ENCODE measurements at places on chromosomes 2 and 18. TPM values are rescaled to one million over a fixed set of nuclear protein-coding genes. Genes with fewer than 3 reads are reported as not detected.

Gene MYCN
- total RNA-seq = not detected

Gene VWC2L
- not detected for total RNA-seq

Gene FHOD3
- total RNA-seq = 0.96 TPM

Gene EML6
- total RNA-seq = 9.0 TPM

Gene PDE1A
- 7.9 TPM for total RNA-seq

Gene CCDC74A
- 7.4 TPM for total RNA-seq

Gene STK17B
- 89.9 TPM for total RNA-seq

Gene DSG3
- not detected for total RNA-seq

Gene MARCO
- total RNA-seq = 29.0 TPM

Gene CPLX4
- not detected for total RNA-seq

Gene ANTXR1
- total RNA-seq = 43.0 TPM

DNA sequence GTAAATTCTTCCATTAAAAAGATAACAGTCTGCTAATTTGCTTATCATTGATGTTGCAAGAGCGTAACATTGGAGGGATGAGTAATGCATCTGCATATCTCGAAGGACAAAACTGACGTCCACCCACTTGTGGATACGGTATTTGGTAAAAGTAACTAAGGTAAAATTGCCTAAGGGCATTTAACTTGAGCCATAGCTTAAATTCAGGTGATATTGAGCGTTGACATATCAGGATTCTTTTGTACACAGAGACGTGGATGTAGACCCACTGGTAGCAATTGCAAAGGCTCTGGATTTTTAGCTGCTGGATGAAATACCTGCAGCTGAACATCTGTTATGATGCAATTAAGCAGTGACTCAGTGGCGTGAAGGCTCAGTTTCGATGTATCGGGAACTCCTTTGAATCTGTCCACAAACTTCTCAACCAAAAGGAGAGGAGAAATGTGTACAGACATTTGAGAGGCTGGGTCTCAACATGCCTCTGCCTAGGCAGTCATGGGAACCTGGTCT, 119.3 kb downstream of the SPTBN1 start:
- no peak for DNase-seq

DNA sequence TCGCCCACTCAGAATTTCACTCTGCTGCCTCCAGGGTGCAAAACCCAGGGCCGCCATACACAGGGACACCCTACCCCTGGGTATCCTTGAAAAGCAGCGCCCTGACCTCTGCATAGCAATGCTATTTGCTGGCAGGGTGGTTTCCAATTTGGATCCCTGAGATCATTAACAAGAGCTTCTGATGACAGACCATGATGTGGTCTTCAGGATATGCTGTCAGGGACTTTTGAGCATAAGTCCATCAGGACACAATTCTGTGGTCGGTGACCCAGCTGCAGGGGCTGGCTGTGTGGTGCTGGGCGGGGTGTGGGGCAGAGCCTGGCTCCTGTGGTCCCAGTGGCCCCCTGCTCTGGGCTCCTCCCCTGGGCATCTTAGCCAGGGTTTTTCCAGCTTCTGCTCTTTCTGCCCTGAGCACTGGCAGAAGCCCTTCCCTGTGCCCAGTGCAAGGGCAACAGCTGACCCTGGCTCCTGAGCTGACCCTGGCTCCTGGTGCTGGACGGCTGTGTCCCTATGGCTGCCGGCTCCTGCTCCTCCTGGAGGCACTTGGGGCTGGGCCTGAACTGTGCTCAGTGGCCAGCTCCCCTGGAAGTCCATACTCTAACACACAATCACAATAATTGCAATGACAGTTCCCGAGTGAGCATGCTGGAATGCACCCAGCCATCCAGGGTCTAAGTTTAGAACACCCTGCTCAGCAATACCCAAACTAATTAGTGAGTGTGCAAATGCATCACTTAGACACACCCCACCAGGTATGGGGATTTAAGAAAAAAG, 271.5 kb downstream of the HDAC4 start:
- no peak for DNase-seq

DNA sequence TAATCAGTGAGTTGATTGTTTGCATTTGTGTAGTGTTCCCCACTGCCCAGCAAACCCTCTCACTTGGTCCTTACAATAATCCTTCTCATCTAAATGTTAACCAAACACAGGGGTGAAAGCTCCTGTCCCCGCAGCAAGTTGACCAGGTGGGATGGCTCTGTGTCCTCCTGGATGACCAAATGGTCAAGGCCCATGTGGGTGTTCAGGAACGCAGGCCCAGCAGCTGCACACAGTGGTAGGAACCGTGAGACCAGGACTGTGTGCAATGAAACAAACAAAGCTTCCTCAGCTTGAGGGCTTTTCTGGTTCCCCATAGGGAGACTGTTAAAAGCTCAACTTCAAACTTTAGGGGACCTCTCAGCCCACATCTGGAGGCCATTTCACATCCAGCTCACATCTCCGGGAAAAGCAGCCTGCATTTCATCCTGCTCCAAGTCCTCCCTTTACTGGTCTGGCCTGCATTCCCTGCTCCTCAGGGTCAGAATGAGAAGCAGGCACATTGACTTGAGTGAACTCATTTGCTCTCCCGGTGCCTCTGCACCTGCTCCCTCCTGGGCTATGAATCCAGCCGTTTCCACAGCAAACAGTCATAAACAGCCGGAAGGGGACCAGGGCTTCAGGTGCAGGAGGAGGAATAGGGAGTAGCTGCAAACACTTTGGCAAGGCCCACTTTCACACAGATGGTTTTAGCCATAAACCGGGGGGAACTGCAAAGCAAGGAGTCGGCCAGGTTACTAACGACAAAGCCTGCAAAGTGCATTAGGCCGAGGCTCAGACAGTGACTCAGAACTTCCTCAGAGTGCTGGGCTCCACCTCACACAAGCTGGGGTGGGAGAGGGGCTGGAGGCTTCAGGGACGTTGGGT, 144.7 kb downstream of the CAPN13 start:
- no peak for DNase-seq

- no peak for DNase-seq
Observed at GRCh38 chr2:69582582-69583176, 60.9 kb downstream of the AAK1 start.

DNA sequence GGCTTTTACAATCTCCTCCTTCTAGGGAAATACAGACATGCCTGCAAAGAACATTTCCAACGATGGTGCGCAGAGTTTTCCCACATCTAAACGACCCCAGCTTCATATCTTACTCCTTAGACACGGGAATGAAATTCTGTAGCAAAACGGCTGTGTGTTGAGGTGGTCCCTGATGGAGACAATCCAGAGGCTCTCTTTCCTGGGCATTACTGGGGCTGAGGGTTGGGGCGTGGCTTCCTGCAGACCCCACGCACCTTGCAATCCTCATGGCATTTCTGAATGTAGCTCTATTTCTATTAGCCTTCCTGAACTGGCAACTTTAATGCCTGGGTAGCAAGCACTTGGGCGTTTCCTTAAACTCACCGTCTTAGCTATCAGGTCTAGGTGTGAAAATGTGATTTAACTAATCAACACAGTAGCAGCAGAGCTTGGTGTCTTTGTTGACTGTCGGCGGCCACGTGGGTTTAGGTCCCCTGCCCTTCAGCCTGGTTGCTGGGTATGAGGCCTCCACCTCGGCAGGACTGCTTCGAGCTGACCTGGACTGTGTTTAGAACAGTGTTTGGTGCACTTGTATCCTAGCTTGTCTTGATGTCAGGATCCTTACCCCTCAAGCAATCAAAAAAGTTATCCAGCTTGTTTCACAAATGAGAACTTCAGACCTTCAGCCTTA, 242.8 kb downstream of the GBX2 start:
- DNase-seq = no peak

DNA sequence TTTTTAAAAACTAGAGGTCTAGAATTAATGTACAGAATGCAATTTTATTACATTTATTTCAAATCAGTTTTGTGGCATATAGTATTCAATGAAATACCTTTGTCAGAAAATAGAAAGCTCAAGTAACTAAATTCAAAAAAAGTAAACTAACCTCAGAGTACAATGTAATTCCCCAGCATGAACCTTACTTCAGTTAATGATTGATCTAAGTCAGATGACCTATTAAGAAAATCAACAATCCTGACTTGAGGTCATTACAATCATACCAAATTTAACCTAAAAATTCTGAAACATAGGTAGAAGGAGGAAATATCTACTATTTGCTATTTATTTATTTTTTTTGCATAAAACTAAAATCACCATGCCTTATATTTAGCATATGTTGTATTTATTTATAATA, 142.9 kb downstream of the CCDC102B start:
- DNase-seq = no peak

DNA sequence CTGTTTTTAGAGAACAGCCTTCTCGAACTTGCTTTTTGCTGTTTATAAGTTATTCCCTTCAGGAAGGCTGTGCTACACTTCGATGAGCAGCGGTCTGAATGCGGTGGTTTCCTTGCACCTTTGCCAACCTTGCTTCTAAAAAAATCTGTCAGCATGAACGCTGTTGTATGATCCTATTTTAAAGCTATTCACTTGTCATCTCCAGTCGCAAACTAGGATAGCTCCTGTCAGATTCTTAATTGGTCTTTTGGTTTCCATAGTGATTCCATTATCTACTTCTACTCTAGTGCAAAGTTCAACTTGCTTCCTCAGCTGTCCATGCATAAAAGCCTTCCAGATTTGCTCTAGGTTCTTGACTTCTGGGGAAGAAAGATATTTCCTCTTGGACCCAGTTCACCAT, 76.3 kb upstream of the GALNT3 start:
- DNase-seq = no peak

- no peak for DNase-seq
Observed at GRCh38 chr18:12098374-12098773, 4.7 kb downstream of the ANKRD62 start.

GRCh38 chr18:28045176-28045810, 131.6 kb downstream of the CDH2 start:
- DNase-seq = no peak

GRCh38 chr2:152456262-152456661, 121.3 kb downstream of the FMNL2 start:
- no peak for DNase-seq

DNA sequence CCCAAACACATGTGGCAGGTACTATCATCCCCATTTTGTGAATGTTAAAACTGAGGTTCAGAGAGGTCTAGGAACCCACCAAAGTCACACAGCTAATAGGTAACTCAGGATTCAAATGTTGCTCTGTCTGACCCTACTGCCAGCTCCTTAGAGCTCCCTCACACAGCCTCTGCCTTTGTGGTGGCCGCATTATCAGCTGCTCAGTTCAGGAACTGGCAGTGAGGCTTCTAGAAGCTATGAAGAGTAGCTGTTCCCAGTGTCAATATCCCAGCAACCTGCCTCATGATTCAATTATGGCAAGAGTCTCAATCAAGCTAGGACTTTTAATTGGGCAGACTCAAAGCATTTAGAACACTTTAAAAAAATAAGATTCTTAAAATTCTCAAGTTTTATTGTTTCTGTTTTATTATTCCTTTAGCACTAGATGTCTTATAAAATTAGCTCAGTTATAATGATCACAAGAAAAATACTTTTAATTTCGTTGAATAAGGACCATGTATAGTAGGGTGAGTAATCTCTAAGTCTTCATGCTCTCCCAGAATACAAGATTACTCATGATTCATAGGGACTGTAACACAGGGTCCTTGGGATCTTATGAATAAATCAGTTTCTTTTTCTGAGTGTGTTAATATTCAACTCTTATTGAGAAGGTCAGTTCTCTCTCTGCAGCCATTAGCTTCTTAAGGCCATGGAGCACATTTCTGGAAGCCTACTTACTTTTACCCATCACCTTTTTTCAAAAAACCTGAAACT, 342.7 kb downstream of the RND3 start:
- no peak for DNase-seq

- no peak for DNase-seq
Observed at GRCh38 chr2:3244486-3244885, 133.1 kb downstream of the EIPR1 start.

GRCh38 chr2:122512091-122512490, 756.6 kb downstream of the TSN start:
- no peak for DNase-seq

- no peak for DNase-seq
Observed at GRCh38 chr2:136251197-136251884, 133.4 kb upstream of the CXCR4 start.

- no peak for DNase-seq
Observed at GRCh38 chr2:36387258-36387916, 31.8 kb downstream of the CRIM1 start.

DNA sequence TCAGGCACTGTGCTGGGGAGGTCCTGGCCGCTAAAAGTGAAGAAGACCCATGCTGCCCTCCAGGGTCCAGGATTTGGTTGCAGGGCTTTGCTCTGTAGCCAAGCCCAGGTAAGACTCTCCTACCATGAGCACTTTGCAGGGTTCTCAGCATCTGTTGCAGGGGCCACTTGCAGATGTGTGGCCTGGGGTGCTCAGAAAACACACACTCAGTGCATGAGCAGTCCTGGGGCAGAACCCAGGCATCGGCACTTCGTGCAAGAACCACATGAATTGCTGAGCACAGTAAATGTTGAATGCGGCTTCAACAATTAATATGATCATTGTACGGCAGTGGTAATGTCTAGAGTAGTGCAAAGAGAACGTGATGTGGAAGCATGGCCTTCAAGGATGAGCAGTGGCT, 98.5 kb upstream of the SMIM21 start:
- no peak for DNase-seq

DNA sequence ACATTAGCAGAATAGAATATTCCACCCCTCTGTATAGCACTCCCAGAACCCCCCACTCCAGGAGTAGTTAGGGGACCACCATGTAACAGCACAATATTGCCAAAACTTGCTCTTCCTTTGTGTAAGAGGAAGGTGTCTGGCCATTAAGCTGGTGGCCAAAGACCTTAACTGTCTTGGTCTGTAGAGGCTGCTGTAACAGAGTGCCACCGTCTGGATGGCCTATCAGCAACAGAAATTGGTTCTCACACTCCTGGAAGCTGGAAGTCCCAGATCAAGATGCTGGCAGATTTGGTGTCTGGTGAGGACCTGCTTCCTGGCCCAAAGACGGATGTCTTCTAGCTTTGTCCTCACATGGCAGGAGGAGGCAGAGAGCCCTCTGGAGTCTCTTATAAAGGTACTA, 61.6 kb upstream of the TGFA start:
- DNase-seq = no peak

DNA sequence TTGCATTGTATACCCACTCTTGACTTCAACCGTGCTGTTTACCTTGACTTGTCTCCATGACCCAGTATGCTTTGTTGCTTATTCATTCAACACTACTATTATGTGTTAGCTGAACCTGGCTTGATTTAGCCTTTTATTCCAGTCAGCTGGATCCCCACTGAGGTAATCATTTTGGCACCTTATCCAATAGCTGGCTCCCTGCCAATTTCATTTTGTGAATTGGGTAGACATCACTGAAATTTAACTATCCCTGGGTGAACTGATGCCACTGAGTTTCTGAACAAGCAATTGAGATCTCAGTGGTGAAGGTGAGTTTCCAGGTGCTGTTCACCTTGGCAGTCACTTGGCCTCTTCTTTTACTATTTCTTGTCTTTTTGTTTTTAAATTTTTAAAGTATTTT, 584.3 kb downstream of the ADCYAP1 start:
- DNase-seq = no peak

DNA sequence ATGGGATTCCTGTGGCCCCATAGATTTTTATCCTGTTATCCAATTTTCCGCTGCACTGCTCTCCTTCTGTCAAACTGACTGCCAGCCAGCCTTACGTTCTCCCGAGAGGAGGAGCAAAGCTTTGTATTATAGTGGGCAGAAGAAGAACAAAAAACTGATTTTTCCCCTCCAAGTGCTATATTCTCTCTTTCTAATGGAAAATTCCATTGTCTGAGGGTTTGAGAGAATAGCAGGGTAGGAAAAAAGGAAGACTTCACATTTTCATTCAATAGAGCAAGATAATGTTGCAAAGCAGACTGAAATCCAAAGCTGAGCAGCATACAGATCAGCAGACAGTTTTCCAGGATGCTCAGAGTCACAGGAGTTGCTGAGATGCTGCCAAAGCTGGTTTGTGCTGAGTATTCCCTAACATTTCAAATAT, 238.0 kb downstream of the UBE2E3 start:
- DNase-seq = no peak

GRCh38 chr18:47595831-47596501, 334.5 kb downstream of the SMAD2 start:
- no peak for DNase-seq

All from omental fat pad (tissue), 4 donors.